ENCODE measurements at places on chromosomes 7 and 10.

DNA sequence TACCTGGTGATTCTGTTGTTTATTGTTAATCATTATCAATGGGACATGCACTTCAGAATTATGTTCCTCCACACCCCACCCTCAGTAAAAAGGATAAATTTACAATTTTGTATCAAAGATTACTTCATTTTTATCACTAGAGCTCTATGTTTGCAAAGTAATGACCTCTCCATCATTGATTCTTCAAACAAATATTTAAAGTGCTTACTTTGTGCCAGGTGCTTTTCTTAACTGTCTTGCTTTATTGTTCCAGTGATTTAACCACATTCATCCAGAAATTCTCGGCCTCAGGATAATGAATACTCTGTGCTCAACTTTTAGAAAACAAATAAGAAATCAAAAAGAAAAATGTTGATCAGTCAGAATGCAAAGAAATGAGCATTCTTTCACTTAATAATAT is 144.9 kb upstream of the FOXP2 start:
- DNase-seq = no peak

- no peak for DNase-seq
These were observed 66.9 kb downstream of the GLRX3 start for GRCh38 chr10:130202984-130203621.

- no peak for DNase-seq
These were observed 95.9 kb downstream of the CUBN start for GRCh38 chr10:17033529-17034260.

- DNase-seq = no peak
These were observed 152.0 kb upstream of the PITRM1 start for GRCh38 chr10:3324612-3325038.

DNA sequence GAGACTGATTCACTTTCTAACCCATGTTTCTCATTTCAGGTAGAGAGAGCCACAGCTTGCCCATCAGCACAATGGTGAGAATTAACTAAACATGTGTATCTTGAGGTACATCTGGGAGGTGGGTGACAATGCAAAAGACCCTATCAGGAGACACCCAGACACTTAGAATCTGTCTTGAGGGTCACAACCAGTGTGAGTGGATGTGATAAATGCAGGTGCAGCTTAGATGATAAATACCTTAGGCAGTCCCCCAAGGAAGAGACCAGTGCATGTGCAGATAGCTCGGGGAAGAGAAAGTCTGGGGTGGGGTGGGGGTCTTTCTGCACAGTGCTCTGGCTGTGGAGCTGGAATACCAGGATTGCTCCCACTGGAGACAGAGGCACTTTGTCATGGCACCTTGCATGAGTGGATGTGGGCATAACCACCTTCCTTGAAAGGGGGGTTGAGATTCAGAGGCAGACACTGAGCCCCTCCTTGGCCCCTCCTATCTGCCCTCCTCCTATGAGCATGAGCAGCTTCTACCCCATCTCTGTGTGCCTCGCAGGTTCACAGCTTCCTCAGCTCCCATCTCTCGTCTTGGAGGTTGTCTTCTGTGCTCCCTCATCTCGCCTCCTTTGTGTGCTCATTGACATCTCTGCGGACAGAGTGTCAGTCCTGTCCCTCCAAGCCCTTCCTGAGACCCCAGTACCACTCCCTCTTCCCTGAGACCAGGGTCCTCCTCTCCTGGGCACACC is 349.8 kb downstream of the TCERG1L start:
- DNase-seq = no peak

- no peak for DNase-seq
These were observed 29.3 kb upstream of the PRKAR1B start for GRCh38 chr7:756231-756927.

DNA sequence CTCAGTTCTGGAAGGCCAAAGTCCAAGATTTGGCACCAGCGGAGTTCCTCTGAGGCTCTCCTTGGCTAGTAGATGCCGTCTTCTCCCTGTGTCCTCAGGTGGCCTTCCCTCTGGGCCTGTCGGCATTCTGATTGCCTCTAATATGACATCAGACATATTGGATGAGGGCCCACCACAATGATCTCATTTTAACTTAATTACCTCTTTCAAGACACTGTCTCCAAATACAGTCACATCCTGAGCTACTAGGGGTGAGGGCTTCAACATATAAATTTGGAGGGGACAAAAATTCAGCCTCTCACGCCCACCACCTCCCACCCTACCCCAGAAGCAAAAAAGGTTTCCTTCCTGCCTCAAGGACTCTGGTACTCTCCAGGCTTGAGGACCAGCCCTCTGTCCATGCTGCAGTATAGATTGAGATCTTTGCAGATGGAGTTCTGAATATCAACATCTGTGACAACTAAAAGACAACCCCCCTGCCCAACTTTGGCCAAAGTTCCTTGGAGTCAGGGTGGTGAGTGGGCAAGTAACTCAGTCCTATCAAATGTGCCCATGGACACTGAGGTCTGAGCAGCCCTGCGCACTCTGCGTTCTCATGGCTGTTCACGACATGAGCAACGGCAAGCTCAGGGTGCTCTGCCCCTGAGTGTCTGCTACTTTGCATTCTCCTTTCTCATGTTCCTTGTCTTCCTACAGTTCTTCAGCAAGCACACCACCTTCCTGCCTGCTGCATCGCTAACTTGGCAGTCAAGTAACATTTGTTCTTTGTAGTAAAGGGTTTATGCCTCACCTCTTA is 11.5 kb downstream of the TMEM176B start:
- DNase-seq = no peak

- no peak for DNase-seq
These were observed 7.0 kb upstream of the FFAR4 start for GRCh38 chr10:93559490-93559889.

- no peak for DNase-seq
These were observed 70.8 kb downstream of the TCF7L2 start for GRCh38 chr10:113020838-113021237.

- DNase-seq = no peak
These were observed at the start of gene CDK5 for GRCh38 chr7:151057506-151057988. Gene CDK5, minus strand, starts transcription at chr7:151057897. Its CDS starts 49 bp downstream, at chr7:151057848.

DNA sequence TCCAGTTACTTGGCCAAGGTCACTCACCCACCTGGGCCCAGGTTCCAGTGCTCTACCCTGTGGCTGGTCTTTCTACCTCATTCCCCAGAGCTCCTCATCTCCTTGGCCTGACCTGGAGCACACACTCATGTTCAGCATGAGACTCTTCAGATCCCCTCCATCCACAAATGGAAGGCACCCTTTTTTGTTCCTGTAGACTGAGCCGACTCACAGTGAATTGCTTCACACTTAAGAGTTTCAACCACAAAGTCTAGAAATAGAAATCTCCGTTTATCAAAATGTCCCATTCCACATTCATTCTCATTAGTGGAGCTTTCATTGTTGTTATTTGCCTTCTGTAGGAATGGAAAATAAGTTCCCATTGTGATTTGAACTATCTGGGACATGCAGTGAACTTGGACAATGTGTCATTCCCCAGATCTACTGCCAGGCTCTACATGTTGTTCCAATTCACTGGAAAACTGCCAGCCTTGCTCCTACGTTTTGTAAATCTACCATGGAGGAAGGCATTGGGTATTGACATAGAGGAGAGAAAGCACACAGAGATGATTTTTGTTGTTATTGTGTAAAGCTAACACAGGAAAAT is 125.3 kb upstream of the CELF2 start:
- DNase-seq = no peak

DNA sequence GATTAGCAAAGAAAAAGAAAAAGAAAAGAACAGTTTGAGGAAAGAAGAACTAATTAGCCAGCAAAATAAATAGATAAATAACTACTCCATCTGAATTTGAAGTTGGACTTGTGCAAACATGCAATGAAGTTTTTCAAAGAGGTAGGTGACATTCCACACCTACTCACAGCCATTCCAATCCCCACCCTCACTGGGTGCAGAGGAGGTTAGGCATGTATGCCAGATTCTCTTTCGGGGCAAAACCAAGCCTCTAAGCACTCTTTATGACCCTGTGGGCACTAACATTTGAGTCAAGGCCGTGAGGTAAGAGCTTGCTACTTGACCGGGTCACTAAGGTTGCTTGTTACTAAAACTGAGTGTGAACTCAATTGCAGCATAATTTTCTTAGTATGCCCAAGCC is 108.4 kb upstream of the SEMA3A start:
- DNase-seq = no peak

GRCh38 chr10:72483471-72483870 is 128.8 kb upstream of the DNAJB12 start:
- DNase-seq = no peak

GRCh38 chr7:156612930-156613329 is 27.6 kb upstream of the RNF32 start:
- no peak for DNase-seq

GRCh38 chr7:42662862-42663261 is 249.0 kb downstream of the C7orf25 start:
- DNase-seq = no peak

- no peak for DNase-seq
These were observed 210.8 kb upstream of the CSTF2T start for GRCh38 chr10:51910189-51910588.

DNA sequence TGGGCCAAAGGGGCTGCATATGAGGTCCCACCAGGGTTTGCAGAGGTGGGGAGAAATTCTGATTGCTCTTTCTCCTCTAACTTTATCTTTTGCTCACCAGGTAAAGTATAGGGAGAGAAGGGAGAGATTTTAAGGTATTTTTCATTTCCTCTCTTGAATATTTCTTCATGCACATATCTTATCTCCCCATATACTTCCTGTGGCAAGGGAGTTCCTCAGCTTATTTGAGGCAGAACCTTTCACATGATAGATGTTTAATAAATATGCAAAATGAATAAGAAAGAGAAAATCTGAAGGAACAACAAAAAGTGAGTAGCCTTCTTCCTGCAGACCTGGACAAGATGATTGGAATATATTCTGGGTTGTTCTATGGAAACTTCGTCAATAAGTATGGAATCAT is 67.4 kb upstream of the PDCD4 start:
- no peak for DNase-seq

- no peak for DNase-seq
These were observed 14.3 kb upstream of the LARP4B start for GRCh38 chr10:945778-946177.

DNA sequence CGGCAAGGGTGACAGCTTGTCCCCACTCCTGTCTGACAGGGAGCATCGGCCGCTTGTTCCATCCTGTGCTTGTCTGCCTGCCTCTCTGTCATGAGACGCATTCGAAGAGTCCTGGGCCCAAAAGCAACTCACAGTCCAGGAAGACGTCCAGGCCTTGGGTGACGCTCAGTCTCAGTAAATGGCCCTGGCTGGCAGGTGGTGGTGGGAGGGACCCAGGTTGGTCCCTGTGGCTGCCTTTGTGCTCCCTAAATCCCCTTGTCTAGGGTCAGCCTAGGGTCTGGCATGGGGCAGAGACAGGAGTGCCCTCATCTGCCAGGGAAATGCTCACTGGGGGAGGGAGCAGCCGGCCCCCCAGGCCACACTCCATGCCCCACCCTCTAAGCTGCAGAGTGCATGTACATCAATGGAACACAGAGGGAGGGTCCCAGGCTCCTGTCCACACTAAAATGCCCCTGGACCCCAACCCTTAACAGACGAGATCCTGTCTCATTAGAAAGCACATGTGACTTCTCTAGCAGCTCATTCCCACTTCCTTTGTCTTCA is 295.2 kb upstream of the ZNF32 start:
- DNase-seq = no peak

DNA sequence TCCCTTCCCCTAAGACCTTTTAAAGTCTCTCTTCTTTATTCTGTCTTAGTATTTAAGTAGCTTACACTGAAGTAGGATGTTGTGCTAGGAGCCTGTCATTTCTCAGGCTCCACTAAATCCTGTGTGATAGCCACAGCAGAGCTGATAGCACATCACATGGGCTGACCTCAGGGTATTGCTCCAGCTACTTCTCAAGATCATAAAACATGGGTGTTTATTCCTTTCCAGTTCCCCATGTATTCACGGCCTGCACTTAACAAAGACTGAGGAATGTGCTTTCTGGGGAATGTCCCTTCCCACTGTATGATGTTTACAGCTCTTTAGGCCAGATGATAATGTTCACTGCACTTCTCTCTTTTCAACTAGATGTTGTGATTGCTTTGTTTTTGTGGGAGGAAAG is 1086.8 kb downstream of the KCNMA1 start:
- no peak for DNase-seq

GRCh38 chr7:105799677-105800076 is 76.7 kb downstream of the ATXN7L1 start:
- no peak for DNase-seq

- peak; percentile 57 for DNase-seq
These were observed 3.6 kb upstream of the ARID5B start for GRCh38 chr10:61897671-61898434.

DNA sequence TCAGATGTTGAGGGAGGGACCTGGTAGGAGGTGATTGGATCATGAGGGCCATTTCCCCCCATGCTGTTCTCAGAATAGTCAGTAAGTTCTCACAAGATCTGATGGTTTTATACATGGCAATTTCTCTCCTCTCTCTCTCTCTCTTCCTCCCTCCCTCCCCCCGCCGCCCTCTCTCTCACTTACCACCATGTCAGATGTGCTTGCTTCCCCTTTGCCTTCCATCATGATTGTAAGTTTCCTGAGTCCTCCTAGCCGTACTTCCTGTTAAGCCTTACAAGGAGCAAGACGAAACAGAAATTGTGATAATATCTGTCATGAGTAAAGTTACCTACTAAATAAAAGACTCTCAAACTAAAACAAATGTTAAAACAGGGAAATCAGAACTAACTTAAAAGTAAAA is 19.9 kb upstream of the GPR141 start:
- no peak for DNase-seq

DNA sequence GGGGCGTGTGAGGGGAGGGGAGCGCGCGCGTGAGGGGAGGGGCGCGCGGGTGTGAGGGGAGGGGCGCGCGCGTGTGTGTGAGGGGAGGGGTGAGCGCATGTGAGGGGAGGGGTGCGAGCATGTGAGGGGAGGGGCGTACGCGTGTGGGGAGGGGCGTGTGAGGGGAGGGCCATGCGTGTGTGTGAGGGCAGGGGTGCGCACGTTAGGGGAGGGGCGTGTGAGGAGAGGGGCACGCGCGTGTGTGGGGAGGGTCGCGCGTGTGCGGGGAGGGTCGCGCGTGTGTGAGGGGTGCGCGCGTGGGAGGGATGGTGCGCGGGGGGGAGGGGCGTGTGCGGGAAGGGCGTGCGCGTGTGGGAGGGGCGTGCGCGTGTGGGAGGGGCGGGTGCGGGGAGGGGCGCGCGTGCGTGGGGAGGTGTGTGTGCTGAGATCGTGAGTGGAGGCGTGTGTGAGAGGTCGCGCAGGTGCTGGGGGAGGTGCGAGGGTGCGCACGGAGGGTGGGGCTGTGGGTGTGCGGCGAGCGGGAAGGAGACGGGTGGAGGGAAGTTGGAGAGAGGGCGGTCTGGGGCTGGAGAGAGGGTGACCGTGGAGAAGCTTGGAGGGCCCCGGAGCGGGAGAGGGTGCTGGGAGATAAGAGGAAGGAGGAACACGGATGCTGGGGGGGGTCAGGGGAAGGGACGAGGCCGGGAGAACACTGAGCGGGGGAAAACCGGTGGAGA is 19.7 kb downstream of the MXI1 start:
- peak; percentile 35 for DNase-seq

DNA sequence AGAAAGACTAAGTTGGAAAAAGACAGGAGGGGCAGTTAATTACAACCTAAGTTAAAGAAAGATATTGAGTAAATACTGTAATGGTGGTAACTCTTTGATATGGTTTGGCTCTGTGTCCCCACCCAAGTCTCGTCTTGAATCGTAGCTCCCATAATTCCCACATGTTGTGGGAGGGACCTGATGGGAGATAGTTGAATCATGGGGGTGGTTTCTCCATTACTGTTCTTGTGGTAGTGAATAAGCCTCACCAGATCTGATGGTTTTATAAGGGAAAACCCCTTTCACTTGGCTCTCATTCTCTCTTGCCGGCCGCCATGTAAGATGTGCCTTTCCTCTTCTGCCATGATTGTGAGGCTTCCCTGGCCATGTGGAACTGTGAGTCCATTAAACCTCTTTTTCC is 143.8 kb downstream of the GRK5 start:
- DNase-seq = no peak
